ENCODE measurements at places on chromosomes 4 and X.

GRCh38 chr4:187612301-187612700, 383.3 kb upstream of the ZFP42 start:
- DNase-seq, result no peak

DNA sequence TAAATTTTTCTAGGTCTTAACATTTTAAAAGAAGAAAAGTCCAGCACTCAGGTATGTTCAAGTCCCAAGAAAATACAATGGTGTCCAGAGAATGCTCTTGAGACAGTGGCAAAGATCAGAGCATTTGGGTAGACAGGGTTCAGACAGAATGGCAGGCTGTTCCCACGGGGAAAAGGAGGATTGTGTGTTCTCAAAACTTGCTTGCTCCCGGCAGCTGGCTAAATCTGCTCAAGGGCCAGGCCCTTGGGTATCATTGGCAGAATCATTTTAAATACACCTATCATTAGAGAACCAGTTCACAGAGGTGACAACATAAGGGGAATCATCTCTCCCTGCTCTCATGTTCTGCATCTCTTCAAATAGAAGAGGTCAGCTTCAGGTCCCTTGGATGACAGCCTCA, 456.3 kb downstream of the DTHD1 start:
- no peak for DNase-seq

- DNase-seq, result no peak
These were observed 1469.0 kb downstream of the PCDH7 start for GRCh38 chr4:32189130-32189529.

- no peak for DNase-seq
These were observed 4.3 kb downstream of the EPHA5 start for GRCh38 chr4:65665771-65666523.

GRCh38 chr4:58602022-58602421, 1491.8 kb upstream of the IGFBP7 start:
- no peak for DNase-seq

All from activated CD4-positive, alpha-beta T cell treated with anti-CD3 and anti-CD28 coated beads, Interleukin-2, amount 50 U/mL, for 48 hours (primary cell).